T-helper 9 cell (primary cell): ENCODE measurements at places on chromosomes 2 and 18.

DNA sequence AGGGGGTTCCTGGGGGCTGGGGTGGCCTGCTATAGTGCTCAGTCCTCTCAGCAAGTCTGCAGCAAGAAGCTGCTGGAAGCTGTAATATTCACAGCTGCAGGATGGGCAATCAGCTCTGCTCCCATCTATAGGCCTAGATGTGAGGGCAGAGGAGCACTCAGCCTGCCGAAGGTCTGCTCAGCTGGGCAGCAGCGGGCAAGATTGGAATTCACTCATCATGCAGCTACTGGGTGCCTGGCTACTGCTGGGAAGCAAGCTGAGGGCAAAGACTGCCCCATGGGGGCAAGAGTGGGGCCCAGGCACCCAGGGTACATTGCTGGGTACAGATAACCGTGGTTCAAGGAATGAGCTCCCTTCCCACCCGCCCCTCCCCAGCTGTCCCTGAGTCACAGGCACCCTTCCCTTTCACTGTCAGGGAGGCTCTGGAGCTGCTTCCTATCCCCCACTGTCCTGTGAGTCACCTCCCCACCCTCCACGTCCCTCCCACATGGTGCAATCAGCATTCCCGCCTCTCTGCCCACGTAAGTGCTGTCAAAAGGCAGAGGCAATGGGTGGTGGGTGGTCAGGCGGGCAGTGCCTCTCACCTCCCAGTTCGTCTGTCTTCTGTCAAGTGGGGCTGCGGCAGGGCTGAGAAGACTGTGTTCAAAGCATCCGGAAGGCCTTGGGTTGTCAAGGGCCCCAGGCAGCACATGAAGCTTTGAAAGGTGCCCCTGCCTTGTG is 169.2 kb downstream of the TRIM43 start:
- DNase-seq: no peak

GRCh38 chr18:25853691-25854433 is 236.6 kb downstream of the SS18 start:
- no peak for DNase-seq

DNA sequence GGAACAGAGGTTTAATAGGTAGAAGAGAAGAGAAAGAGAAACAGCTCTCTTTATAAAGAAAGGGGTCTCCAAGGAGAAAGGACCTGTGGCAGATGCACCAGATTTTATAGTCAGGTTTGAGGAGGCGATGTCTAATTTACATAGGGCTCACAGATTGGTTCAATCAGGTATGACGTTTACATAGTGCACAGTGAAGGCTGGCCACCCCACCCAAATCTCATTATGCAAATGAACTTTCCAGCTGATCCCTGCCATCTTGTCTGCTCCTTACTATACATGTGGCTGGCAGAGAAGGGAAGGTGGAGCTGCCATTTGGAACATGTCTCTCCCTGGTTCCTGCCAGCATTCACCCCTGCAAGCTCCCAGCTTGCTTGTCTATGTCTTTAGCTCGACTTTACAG is 557.8 kb downstream of the SUCLG1 start:
- DNase-seq: no peak

DNA sequence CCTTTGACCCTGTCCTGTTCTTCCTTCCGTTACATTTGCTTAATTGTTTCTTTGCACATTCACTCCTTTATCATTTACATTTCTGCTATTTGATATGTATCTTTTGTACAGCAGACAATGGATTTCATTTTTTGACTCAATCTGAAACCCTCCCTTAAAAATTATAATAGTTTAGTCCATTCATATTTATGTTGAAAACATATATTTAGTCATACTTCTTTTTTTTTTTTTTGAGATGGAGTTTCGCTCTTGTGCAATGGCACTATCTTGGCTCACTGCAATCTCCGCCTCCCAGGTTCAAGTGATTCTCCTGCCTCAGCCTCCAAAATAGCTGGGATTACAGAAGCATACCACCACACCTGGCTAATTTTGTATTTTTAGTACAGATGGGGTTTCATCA is 95.3 kb upstream of the TGFA start:
- no peak for DNase-seq

DNA sequence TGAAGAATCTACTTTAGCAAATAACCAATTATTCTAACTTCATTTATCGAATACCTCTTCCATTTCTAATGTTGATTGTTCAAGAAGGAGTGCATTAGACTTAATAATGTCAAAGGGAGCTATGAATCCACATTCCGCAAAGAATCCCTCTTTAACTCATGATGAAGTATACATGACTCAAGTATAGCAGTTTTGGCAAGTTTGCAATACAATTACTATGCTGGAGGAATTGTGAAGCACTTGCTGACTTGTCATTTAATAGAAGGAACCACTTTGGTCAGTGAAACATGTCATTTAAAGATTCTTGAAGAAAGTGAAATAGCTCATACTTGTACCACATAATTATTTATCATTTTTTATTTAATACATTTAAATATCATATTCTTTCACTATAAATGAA is 125.1 kb downstream of the SLC39A10 start:
- no peak for DNase-seq

DNA sequence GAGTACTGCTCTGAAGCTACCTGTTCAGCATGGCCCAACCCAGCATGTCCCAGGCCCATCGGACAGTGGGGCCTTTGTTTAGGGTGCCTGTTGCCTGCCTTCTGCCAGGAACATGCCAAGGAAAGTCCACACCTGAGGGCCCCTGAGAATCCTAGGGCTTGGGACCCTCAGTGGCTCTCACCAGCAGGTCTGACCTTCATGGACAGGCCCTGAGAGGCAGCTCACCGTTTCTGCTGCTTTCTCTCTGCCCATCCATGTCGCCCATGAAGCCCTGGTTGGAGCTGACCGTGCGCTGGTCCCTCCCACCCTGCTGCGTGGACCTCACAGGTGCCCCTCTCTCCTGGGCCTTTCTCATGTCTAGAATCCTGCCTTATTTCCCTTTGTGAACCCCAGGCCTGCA is 124.0 kb downstream of the GBX2 start:
- no peak for DNase-seq

- DNase-seq: no peak
Measured at GRCh38 chr18:59420244-59420643, 61.2 kb upstream of the LMAN1 start.

DNA sequence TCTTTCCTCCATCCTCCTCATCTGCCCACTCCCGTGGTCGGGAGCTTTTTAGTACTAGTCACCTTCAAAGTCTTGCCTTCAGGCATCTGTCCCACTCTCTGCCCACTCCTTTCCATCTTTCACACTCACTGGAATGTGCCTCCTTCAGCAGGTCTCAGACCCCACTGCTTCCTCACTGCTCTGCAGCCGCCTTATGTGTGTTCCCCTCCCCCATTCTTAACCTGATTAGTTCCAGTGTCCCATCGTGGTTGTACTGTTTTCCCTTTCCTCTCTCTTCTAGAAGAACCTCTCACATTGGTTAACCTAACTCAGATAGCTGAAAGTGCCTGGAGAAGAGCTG is 3.0 kb downstream of the ARMC9 start:
- DNase-seq: no peak

DNA sequence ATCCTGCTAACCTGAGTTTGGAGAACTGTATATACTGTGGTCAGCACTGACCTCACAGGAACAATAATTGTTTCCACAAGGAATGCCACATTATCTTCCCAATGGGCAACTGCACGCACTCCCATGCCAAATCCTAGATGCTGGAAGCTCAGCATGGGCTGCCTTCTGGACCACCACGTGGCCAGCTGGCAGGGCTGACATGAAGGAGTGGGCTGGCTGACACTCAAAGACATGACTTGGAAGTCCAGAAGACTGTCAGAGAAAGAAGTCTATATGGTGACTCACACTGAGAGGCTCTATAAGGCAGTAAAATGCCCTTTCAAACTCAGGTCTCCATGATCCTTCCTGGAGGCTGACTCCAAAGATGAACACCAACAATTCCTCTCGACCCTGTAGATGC is 98.4 kb upstream of the RNF152 start:
- no peak for DNase-seq

GRCh38 chr2:20455076-20455587 is 8.3 kb downstream of the RHOB start:
- DNase-seq: no peak

GRCh38 chr2:9560628-9561027 is 5.0 kb upstream of the ADAM17 start:
- no peak for DNase-seq

GRCh38 chr2:28842042-28842441 is 28.1 kb downstream of the TRMT61B start:
- DNase-seq: no peak

GRCh38 chr18:361100-361732 is 93.4 kb upstream of the THOC1 start:
- no peak for DNase-seq

GRCh38 chr18:961644-962355 is 57.1 kb downstream of the ADCYAP1 start:
- DNase-seq: peak; percentile 23

- peak; percentile 39 for DNase-seq
Measured at GRCh38 chr2:84880645-84881521, at the start of gene TRABD2A. Gene TRABD2A, minus strand, starts transcription at chr2:84881084. Its CDS starts 45 bp downstream, at chr2:84881039.

- no peak for DNase-seq
Measured at GRCh38 chr2:86335865-86336674, 1.4 kb downstream of the REEP1 start.

DNA sequence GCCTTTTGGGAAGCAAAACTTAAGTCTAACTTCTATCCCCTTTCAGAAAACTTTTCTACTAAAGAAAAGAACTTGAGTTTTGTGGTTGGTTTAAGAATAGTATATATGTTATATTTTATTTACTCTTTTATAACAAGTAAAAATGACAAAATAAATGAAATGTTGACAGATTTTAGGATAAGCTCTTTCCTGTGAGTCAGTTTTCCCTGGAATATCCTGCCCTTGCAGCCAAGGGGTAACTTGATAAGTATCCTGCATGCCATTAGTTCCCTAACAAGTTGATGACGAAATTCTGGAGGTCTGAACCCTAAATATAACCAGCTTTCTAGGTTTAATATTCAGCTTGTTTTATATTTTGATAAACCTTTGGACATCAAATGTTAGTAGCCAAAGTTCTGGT is 7.3 kb upstream of the HTR2B start:
- no peak for DNase-seq

DNA sequence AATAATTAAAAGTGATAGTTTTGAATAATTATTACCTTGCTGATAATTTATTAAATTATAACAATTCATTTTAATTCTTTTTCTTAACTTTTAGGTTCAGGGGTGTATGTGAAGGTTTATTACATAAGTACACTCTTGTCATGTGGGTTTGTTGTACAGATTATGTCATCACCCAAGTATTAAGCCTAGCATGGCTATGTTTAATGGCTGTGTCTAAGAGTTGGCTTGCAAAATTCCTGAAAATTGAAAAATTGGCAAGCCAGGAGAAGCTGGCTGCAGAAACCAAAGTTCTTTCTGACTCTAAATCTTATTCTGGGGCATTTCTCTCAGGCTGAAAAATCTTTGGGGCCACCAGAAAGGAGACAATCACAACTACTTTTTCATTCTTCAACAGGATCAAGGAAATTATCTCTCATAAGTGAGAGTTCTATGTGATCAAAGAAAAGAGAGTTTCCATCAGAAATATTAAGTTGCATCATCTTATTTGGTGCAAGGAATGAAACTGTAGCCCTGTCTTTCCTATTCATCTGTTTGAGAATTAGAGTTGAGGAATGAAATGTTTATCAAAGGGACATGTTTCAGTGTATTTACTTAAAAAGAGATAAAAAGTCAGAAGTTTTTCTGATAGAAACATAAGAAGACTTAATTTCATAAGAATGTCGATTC is 412.1 kb upstream of the CDH2 start:
- no peak for DNase-seq

DNA sequence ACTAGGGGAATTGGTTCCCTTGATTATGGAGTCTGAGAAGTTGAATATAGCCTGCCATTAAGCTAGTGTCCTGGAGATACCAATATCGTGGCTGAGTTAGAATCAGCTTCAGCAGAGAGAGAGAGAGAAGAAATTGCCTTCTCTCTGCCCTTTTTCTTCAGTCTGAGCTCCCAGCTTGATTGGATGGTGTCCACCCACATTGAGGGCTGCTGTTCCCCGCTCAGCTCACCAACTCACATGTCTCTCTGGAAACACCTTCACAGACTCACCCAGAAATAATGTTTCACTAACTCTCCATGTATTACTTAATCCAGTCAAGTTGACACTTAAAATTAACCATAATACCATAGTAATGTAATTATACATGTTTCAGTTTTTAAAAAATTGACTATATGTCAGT is 17.9 kb upstream of the TRIM43 start:
- DNase-seq: no peak

DNA sequence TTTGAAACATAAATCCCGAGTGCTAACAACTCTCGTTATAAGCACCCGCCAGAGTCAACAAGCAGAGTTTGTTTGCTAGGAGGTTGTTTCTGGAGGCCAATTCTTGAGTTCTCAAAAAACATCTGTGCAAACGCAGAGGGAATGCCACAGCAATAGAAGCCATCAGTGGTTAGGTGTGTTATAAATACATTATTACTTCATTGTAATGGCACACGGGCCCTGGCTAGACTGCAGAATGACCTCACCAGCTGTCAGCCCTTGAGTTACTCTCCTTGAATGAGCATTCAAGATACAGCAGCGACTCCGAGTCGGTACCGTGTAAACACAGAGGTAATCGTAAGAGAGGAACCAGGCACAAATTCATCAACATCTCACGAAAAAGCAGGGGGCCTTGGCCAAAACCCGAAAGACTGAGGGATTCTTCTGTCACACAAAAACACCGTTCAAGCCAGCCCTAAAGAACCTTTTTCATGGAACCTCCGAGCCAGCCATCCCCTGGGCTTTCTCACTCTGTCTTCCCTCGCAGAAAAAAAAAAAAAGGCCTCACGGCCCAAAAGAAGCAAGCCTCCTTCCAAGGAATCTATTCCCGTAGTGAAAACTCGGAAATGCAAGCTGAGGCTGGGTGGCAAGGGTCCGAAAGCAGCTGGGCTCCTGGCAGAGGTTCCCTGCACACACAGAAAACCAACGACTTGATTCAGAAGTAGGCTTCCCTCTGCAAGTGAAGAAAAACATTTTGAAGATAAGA is 133.7 kb upstream of the MEIS1 start:
- DNase-seq: no peak

DNA sequence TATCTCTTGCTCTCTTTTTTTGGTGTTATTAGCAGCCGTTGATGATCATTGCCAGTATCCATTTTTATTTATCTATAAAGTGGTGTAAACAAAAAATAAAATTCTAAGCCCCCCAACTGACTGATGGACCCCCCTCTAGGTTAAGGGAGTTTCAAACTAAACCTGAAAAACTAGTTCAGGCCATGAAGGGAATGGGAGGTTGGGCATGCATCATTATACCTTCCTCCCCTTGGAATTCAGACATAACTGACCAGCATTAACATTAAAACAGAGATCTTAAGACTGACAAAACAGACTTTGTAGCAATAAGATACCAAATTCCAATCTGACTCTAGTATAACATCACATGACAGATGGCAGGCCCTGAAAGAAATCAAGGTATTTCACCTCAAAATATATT is 20.2 kb downstream of the RALBP1 start:
- DNase-seq: no peak

- DNase-seq: peak; percentile 63
Measured at GRCh38 chr2:231961349-231962166, at the start of gene DIS3L2. Gene DIS3L2, plus strand, starts transcription at chr2:231961713. Its CDS starts 53,215 bp downstream, at chr2:232014928.
